ENCODE measurements at places on chromosomes 3 and 15.

GRCh38 chr3:177229791-177230190 is 32.5 kb upstream of the TBL1XR1 start:
- peak; percentile 19 for DNase-seq

- DNase-seq: peak; percentile 24
Measured at GRCh38 chr3:117526470-117527079, 817.0 kb downstream of the TUSC7 start.

DNA sequence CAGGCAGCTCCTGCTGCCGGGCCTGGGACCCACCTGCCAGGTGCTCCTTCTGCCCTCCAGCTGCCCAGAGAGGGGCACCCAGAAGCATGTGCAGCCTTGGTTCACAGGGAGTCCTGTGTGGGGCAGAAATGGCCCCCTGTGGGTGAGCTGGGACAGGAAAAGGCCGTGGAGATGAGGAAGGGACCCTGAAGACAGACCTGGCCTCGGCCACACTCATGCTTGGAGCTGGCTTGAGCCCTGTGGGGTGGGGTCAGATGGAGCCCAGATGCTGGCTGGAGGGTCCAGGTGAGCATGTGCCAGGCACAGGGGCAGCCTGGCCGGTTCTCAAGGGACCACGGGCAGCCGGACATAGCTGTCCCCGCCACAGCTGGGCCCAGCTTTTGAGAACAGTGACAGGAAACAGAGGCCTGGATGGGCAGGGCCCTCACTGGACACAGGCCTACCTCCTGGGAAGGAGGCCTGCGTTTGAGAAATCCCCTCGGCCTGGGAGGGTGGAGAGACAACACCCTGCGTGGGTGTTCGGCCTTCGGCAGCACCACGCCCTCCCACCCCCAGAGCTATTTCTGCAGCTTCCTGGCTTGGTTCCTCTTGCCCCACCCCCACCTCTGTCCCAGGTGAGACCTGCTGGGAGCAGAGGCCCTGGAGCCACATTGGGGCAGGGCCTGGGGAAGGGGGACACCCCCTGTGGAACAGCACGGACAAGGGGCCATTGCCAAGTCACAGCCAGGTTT is 132.6 kb upstream of the MEF2A start:
- DNase-seq: no peak

DNA sequence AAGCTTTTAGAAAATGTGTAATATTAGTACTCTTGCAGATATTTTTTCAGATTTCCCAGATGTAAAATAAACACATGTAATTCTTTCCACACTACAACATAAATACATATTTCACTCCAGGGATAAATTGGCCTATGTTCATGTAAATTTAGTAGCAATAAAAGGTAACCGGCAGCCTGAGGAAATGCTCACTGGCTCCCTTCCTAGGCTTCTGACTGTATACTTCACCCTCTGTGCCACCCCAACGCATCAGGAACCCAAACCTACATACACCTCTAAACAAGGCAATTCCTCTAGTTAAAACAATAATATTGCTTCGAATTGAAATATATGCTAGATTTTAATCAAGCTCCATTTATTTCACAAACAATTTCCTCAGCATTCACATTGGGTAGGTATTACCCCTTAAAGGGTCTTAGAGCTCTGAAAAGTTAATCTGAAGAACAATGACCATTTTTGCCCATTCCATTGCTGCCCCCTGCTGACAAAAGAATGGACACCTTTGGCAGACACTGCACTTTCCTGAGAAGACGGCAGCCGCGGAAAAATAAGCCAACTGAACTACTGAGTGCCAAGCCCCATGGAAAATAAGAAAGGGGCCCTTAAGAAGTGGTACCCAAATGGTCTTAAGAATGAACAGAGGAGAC is 212.5 kb downstream of the OSBPL10 start:
- DNase-seq: peak; percentile 45

All from amniotic epithelial cell (primary cell).